ENCODE measurements at places on chromosomes 6 and 20. TPM values are rescaled to one million over a fixed set of nuclear protein-coding genes. Genes with fewer than 3 reads are reported as not detected.

DNA sequence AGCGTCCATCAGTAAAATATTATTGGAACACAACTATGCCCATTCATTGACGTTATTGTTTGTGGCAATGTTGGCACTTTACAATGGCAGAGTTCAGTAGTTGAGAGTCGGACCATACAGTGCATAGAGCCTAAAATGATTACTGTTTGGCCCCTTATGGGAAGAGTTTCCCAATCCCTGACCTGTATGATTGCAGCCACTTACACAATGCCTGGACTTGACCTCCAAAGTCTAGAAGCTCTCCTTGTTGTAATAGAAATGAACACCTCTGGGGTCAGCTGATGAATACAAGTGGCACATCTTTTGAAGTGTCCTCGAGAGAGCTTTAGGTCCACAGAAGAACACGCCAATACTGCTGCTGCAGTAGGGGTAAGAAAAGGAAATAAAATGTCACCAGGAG lies 59.0 kb downstream of the NOX3 start:
- H3K27me3 ChIP-seq = no peaks in the 10 kb centered on the region
- no peak for DNase-seq
- no peak overlapping the region for H3K4me3 ChIP-seq
- no peaks in the 10 kb centered on the region for H3K4me1 ChIP-seq

GRCh38 chr20:10551732-10552724 lies 116.9 kb downstream of the SLX4IP start:
- H3K27me3 ChIP-seq = no peaks in the 10 kb centered on the region
- no peak for DNase-seq
- no peaks in the 10 kb centered on the region for H3K36me3 ChIP-seq
- peaks cover 17% of the 10 kb centered on the region for H3K4me1 ChIP-seq

BMP6 gene
- 6.6 TPM for total RNA-seq

- no peak overlapping the region for H3K27ac ChIP-seq
- H3K4me1 ChIP-seq = no peaks in the 10 kb centered on the region
- DNase-seq = no peak
- no peaks in the 10 kb centered on the region for H3K27me3 ChIP-seq
- no peaks in the 10 kb centered on the region for H3K36me3 ChIP-seq
These were observed 122.8 kb upstream of the EEF1E1 start for GRCh38 chr6:8225113-8225512.

COL19A1 gene
- not detected for total RNA-seq

DNA sequence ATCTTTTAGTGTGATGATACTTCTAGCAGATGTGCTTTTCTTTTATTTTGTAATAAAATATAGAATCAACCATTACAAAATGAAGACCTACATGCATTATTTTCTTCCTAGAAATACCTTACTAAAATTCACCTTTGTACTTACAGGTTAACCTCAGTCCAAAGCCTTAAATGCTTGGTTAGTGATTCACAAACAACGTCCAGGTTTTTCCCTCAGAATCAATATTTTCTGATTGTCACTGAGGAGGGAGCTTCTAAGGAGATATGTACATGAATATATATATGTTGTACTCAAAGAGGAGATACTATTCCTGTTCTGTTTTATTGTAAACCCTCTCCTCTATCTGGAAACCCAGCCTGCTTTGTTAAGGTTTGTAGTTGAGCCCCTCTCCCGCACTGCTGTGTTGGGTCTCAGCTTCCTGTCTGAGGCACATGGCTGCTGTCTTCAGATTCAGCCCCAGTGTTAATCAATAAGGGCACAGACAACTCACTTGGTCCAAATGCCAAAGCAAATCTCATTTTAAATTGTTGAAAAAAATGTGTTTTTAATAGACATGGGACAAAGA lies 33.9 kb upstream of the HS3ST5 start:
- H3K27me3 ChIP-seq = no peaks in the 10 kb centered on the region
- no peak overlapping the region for H3K27ac ChIP-seq
- H3K36me3 ChIP-seq = no peaks in the 10 kb centered on the region
- DNase-seq = no peak

DNA sequence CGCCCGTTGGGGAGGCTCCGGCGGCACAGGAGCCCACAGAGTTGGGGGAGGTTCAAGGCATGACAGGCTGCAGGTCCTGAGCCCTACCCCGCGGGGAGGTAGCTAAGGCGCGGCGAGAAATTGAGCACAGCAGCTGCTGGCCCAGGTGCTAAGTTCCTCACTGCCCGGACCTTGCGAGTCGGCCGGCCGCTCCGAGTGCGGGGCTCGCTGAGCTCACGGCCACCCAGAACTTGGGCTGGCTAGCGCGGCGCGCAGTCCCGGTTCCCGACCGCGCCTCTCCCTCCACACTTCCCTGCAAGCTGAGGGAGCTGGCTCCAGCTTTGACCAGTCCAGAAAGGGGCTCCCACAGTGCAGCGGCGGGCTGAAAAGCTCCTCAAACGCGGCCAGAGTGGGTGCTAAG lies 23.9 kb upstream of the KIF13A start:
- H3K36me3 ChIP-seq = no peaks in the 10 kb centered on the region
- no peaks in the 10 kb centered on the region for H3K4me1 ChIP-seq
- H3K4me3 ChIP-seq = no peak overlapping the region
- no peaks in the 10 kb centered on the region for H3K27me3 ChIP-seq

DNMT3B gene
- total RNA-seq = 1.1 TPM

GSTA2 gene
- 4.8 TPM for total RNA-seq

GRM1 gene
- 0.09 TPM for total RNA-seq

SUMO4 gene
- 2.0 TPM for total RNA-seq

DNA sequence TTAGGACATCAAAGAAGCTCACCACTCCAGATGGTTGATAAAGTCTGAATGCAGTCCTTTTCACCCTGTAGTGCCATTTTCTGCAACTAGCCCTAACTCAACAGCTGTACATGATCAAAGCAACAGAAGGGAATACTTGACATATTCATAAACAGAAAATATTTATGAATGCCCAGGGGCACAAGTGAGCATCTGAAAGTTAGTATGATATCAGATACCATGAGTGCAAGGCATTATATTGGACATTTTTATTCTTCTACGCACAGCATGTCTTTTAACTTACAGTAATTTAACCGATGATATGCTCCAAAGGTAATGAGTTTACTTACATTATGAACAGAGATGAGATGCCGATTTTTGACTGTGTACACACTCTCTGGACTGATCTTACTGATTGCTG lies 142.0 kb downstream of the MCHR2 start:
- no peaks in the 10 kb centered on the region for H3K36me3 ChIP-seq
- H3K4me1 ChIP-seq = no peaks in the 10 kb centered on the region
- no peak overlapping the region for H3K4me3 ChIP-seq
- no peaks in the 10 kb centered on the region for H3K27me3 ChIP-seq

DNA sequence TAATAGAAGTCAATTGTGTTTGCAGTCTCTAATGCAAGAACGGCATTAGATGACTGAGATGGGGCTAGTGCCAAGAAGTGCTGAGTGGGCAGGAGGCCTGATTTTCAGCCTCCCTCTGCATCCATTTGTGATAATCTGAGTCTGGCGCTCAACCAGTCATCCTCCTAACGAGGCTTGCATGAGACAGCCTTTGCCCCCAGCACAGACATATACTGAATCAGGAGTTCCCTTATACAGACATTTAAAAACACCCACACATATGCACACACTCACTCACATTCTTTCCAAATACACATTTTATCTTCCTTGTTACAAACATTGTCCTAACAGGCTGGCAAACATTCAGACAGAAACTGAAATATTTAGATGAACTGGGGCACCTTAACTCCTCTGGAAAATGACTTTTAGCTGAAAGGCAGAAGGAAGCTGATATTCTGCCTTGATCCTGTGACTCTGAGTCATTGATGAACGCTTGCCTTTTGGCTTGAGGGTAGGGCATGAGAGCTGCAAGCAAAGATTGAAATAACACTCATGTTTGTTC lies 562.3 kb downstream of the DHX35 start:
- DNase-seq = no peak
- no peaks in the 10 kb centered on the region for H3K36me3 ChIP-seq
- H3K27me3 ChIP-seq = no peaks in the 10 kb centered on the region

- H3K27me3 ChIP-seq = no peaks in the 10 kb centered on the region
- H3K4me1 ChIP-seq = peaks cover 28% of the 10 kb centered on the region
- no peak overlapping the region for H3K27ac ChIP-seq
- H3K4me3 ChIP-seq = no peak overlapping the region
These were observed 121.5 kb upstream of the RIPOR2 start for GRCh38 chr6:25057111-25057905.

- H3K36me3 ChIP-seq = peaks cover 11% of the 10 kb centered on the region
- H3K27ac ChIP-seq = no peak overlapping the region
- no peaks in the 10 kb centered on the region for H3K4me1 ChIP-seq
- no peak for DNase-seq
These were observed 58.7 kb downstream of the STXBP5 start for GRCh38 chr6:147262946-147263345.

TMEM217 gene
- 1.1 TPM for total RNA-seq

OR12D3 gene
- total RNA-seq = not detected

GRCh38 chr6:72316675-72317380 lies 305.0 kb upstream of the KCNQ5 start:
- H3K27ac ChIP-seq = no peak overlapping the region
- no peaks in the 10 kb centered on the region for H3K27me3 ChIP-seq
- H3K4me3 ChIP-seq = no peak overlapping the region
- peak; percentile 35 for DNase-seq

DNA sequence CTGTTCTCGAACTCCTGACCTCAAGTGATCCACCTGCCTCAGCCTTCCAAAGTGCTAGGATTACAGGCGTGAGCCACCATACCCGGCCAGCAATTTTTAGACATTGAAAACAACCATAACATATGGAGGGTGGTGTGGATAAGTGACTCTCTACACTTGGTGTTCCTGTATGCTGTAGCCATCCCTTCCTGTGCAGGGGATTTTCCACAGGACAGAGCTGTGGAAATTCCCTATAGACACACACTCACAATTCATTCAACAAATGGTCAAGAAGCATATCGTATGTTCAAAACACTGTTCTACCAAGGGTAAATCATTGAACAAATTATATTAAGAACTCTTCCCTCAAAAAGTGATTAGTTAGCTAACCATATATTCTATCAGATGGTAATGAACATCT lies 6.3 kb downstream of the BTN2A1 start:
- H3K4me3 ChIP-seq = no peak overlapping the region
- H3K4me1 ChIP-seq = peaks cover 31% of the 10 kb centered on the region

FAXC gene
- 4.3 TPM for total RNA-seq

CRYBG1 gene
- 27.9 TPM for total RNA-seq

BPI gene
- total RNA-seq = 0.44 TPM

- no peak overlapping the region for H3K27ac ChIP-seq
- H3K36me3 ChIP-seq = no peaks in the 10 kb centered on the region
- no peak overlapping the region for H3K4me3 ChIP-seq
- no peaks in the 10 kb centered on the region for H3K4me1 ChIP-seq
- no peak for DNase-seq
- no peaks in the 10 kb centered on the region for H3K27me3 ChIP-seq
These were observed 12.9 kb upstream of the FUT9 start for GRCh38 chr6:96002912-96003311.

DNA sequence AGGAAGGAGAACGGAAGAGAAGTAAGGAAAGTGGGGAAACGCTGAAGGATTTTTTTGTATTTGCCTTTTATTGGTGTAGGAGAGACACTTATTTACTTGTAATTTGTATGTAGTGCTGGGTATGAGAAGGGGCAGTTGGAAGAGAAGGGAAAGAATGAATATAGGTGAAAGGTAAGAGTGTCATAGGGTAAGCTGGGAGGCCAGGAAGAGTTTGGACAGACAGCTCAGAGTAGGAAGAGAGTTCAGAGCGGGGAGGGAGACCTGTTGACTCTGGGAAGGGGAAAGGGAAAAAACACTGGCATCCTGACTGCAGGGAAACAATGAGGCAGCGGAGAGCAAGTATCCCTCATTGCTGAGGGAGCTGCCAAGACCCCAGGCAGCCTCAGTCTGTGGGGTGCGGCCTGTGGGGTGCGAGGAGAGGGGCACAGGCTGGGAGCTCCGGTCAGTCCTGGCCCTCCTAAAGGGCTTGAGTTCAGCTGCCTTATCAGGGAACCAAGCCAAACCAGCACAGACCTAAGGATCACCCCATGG lies 3.1 kb downstream of the TRAF3IP2 start:
- H3K27me3 ChIP-seq = no peaks in the 10 kb centered on the region
- peak overlapping the region; percentile 98 for H3K27ac ChIP-seq
- DNase-seq = no peak
- H3K36me3 ChIP-seq = no peaks in the 10 kb centered on the region
- peaks cover 81% of the 10 kb centered on the region for H3K4me1 ChIP-seq
